ENCODE measurements at places on chromosomes 1 and 21.

GRCh38 chr1:163147019-163147418 is 55.7 kb downstream of the RGS5 start:
- no peak for DNase-seq

GRCh38 chr1:9161963-9162362 is 33.1 kb upstream of the GPR157 start:
- no peak for DNase-seq

GRCh38 chr1:113488576-113489177 is 98.4 kb downstream of the MAGI3 start:
- no peak for DNase-seq

DNA sequence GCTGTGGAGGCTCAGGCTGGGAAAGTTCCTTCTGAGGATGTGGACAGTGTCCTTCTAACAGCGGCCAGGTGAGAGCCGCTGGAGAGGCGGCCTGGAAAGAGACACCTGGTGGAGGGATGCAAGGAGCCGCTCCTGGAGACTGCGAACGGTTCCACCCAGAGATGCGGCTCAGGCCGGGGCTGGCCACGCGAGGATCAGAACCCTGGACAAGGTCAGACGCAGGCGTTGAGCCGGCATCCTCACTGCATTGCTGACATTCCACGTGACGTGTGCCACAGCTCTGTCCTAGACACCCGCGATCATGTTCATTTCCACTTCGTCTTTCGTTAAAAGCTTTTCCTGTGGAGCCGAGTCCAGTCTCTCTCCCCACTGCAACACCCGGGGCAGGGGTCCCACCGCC is 28.8 kb downstream of the CFAP74 start:
- DNase-seq: no peak

DNA sequence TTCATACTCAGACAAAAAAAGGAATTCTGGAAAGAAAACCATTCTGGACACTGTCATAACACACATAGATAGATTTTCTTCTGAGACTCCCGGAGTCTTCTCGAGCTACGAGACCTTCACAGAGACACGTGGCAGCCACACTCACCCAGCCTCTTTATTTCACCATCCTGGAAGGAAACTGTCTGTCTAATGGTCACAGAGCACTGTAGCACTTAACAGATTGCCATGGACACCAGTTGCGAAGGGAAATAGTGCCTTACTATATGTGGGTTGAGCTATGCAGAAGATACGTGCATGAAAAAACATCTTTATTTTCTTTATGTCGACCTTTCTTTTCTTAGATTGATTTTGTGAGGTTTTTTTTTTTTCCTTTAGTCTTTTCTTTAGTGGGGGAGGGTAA is 57.9 kb downstream of the ZP4 start:
- no peak for DNase-seq

DNA sequence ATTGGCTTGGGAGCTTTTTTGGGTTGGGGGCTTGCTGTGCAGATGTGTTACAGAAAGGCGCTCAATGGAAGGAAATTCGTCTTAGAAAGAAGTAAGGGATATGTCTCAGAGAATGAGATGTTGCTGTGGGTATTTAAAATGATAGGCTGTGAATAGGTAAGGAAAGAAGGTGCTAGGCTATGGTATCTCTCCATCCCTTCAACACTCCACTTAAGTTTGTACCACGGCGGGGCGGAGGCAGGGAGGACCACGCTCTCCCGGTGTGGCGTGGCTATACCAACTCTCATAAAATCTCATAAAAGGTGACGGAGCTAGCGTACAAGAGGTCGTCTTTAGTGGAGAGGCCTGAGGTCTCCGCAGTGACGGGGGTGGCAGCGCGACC is 305 bp upstream of the RPS6KC1 start:
- no peak for DNase-seq

GRCh38 chr1:199898654-199899053 is 128.9 kb upstream of the NR5A2 start:
- no peak for DNase-seq

- no peak for DNase-seq
Observed at GRCh38 chr1:244782056-244782455, 53.4 kb upstream of the COX20 start.

DNA sequence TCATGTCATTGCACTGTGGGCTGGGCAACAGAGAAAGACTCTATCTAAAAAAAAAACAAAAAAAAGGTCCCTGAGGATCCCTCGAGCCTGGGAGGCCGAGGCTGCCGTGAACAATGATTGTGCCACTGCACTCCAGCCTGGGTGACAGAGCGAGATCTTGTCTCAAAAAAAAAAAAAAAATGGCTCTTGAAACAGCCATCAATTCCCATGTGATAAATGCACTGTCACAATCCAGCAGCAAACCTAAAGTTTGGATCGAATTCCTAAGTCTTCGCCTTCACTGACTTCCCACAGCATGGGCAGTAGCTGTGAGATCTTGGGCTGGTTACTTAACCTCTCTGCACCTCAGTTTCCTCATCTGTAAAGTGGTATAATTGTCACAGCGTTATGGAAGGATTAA is 43.5 kb downstream of the IGSF3 start:
- DNase-seq: no peak

GRCh38 chr1:174209347-174210187 is 50.2 kb downstream of the RABGAP1L start:
- DNase-seq: peak; percentile 70

- peak; percentile 47 for DNase-seq
Observed at GRCh38 chr1:229479660-229480399, 28.3 kb downstream of the NUP133 start.

DNA sequence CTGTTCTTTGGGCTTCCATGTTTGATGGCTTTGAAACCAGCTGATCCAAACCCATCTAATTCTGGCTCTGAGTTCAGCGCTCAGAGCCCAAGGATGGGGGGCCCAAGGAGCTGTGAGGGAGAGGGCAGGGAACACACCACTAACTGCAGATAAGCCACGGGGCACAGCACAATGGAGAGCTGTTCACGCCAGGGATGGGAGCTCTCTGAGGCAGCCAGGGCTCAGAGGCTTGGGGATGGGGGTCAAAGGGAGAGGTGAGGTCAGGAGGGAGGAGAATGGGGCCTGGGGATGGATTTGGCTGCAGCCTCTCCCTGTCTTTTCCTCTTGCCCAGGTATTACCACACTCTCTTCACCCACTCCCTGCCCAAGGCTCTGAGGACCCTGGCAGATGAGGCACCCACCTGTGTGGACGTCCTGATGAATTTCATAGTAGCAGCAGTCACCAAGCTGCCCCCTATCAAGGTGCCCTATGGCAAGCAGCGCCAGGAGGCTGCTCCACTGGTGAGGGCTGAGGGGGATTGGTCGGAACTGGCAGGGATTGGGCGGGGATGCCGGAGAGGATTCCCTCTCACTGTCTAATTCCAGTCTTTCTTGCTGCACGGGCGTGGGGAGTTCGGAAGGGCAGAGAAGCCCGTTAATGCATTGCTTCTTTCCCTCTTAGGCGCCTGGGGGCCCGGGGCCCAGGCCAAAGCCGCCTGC is 11.3 kb downstream of the SLC30A2 start:
- DNase-seq: no peak

DNA sequence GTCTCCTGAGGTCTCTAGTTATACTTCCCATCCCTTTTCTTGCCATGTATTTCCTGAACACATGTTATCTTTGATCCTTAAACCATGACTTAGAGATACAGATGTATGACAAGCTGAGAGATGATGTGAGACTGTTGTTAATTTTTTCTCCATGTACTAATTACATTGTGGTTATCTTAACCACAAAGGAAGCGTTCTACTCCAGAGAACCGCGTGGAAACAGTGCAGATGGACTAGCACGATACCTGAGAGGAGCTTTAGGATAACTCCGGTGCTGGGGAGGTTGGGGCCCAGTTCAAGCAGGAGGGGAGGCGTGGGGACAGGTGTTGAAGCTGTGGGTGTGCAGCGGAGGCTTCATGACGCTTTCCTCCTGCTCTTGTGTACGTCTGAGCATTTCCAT is 17.5 kb downstream of the PDE9A start:
- no peak for DNase-seq

- DNase-seq: no peak
Observed at GRCh38 chr1:8520483-8520966, 202.6 kb downstream of the SLC45A1 start.

- no peak for DNase-seq
Observed at GRCh38 chr1:170604065-170604464, 59.9 kb upstream of the PRRX1 start.

DNA sequence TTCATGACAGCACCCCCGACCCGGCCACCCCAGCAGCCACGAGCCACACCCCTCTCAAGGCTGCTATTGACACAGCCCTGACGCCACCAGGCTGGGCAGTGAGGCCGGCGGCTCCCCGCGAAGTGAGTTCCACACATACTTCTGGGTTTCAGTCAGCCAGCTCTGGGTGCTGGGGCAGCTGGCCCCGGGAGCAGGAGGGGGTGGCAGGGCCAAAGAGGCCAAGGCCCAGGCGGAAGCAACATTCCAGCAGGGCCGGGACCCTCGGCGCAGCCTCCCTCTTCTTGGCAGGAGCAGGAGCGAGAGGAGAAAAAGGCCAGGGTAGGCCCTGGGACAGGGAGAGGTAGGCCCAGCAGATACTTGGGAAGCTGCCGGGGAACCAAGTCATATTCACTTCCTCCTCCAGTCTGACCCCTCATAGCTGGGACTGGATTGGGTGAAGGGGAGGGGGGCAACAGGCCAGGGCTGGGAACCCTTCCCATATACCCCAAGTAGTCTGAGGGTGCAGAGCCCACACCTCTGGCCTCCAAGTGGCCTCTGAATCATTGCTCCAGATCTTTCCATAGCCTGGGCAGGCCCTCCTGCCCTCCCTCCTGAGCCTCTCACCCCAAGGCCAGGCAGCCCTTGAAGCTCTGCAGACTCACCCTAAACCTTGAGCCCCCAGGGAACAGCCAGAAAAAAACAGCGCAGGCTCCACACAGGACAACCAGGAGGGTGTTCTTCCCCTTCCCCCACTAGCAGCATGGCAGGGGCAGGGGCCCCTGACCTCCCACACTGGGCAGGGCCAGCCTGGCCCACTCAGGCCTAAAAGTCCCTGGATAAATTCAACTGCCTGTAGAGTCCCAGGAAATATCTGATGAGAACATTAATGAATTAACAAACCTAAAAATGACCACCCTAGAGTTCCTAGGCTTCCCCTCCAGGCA is 5.7 kb downstream of the HSPG2 start:
- DNase-seq: no peak

- DNase-seq: no peak
Observed at GRCh38 chr1:243452092-243452491, 196.3 kb downstream of the SDCCAG8 start.

GRCh38 chr1:213051881-213052202 is 801 bp downstream of the RPS6KC1 start:
- no peak for DNase-seq

GRCh38 chr21:19540287-19540686 is 1136.7 kb upstream of the TMPRSS15 start:
- no peak for DNase-seq

DNA sequence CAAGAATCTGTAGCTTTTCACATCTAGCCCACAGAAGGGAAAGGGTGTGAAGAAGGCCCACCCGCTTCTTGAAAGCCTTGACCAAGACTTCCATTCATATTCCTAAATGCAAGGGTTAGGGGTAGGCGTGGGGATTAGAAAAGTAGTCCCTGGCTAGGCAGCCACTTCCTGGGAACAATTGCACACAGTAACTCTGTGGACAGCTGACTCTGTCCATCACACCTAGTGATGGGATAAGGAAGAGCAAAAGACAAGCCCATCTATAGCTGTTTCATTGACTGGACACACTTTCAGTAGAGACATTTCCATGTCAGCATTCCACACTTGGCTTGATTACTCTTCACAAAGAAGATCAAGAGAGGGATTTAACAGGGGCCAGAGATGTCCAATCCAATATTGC is 294.2 kb downstream of the PBX1 start:
- DNase-seq: no peak

DNA sequence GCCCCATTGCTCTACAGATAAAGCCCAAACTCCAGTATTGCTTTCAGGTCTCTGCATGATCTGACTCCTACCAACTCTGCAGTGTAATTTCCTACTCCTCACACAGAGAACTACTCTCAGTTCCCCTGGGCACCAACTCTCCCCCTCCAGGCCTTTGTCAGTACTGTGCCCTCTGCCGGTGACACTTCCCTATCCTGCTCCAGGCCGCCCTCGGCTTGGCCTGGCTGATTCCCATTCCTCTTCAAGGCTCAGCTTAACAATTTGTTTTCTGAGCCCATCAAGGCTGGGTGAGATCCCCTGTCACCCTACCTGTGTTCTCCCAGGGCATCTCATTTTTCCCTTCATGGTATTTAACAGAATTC is 2.6 kb downstream of the SLAMF8 start:
- DNase-seq: no peak

DNA sequence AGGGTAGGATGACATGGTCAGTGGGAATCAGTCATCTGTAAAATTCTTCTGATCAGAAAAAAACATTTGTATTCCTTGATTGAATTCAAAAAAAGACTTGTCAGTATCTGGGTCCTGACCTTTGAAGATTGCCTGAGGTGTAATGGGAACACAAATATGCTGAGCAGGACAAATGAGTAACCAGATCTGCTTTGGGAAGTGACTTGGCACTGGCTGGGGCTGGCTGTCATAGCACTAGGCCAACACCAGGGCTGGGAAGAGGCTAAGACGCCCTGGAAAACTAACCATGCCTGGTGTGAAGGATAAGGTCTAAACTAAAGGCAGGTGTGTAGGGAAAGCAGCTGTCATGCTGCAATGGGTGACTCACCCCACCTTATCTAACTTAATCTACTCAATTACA is 452.9 kb upstream of the BEND5 start:
- no peak for DNase-seq

GRCh38 chr1:90838720-90839119 is 121.6 kb upstream of the BARHL2 start:
- DNase-seq: no peak

DNA sequence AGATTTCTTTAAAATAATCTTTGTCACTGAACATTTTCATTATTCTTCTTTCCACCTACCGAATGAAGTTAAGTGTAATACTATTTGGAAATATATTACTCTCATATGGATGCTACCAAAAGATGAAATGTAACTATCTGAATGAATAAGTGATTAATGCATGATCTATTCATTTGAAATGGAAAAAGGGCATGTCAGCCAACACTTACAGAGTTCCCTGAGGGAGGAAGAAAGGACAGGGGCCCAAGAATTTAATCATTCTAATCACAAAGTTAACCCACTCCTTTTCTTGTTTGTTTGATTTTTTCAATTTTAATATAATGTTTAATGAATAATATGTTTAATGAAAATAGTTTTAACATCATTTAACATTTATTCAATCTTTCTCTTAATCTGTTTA is 129.4 kb downstream of the ZC3H11B start:
- no peak for DNase-seq

- DNase-seq: no peak
Observed at GRCh38 chr1:112544751-112545150, 36.0 kb downstream of the WNT2B start.

DNA sequence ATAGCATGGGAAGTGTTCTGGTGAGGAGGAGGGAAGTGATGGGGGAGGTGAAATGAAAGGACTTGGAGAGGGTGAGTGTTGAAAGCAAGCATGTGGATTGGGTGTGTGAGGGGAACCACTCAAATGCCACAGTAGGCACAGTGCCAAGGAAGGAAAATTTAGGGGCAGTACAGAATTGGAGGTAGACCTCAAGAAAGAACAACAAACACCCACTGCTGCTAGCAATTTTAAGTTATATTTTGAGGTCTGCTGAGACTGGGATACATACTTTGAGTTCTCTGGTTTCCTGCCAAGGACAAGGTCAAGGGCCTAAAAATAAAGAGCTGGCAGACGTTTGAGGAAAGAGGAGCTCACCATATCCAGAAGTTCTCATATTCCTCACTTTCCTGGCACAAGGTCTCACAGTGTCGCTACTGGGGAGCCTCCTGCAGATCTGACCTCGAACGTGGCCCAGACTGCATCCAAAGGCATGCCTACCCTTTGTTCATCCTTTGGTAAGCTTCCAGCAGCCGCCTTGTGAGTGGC is 104.0 kb downstream of the BRINP2 start:
- no peak for DNase-seq

Data from GM06990 (cell line).